Hematopoietic multipotent progenitor cell (in vitro differentiated cells): ENCODE measurements at places on chromosomes 2 and 18.
A peak's percentile ranks its signal among the peaks of the same experiment; 100 is the strongest.

- DNase-seq: no peak
Observed at GRCh38 chr2:48954935-48955334, 199.4 kb downstream of the FSHR start.

- DNase-seq: no peak
Observed at GRCh38 chr2:105714141-105714540, 30.6 kb upstream of the NCK2 start.

DNA sequence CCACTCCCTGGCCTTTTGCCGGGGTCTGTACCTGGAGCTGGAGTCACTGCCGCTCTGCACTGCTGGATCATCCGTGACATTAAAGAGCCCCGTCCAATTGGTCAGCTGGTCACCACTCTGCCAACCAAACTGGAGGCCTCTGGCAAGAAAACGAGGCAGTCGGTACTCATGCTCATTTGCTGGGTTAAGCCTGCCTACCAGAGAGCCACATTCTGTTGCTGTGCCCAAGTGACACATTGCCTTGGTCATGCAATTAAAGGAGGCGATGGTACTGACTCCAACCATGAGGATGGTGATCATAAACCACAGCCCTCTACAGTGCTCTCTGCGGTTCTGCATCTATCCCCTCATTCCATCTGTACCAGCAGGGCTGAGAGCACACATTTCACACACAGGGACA, 35.5 kb downstream of the ST8SIA5 start:
- no peak for DNase-seq

- peak; percentile 63 for DNase-seq
Observed at GRCh38 chr18:24271381-24272228, 126.0 kb downstream of the OSBPL1A start.

- no peak for DNase-seq
Observed at GRCh38 chr2:86037795-86038192, 67.9 kb downstream of the POLR1A start.
